ENCODE measurements at places on chromosomes 11 and 22.

DNA sequence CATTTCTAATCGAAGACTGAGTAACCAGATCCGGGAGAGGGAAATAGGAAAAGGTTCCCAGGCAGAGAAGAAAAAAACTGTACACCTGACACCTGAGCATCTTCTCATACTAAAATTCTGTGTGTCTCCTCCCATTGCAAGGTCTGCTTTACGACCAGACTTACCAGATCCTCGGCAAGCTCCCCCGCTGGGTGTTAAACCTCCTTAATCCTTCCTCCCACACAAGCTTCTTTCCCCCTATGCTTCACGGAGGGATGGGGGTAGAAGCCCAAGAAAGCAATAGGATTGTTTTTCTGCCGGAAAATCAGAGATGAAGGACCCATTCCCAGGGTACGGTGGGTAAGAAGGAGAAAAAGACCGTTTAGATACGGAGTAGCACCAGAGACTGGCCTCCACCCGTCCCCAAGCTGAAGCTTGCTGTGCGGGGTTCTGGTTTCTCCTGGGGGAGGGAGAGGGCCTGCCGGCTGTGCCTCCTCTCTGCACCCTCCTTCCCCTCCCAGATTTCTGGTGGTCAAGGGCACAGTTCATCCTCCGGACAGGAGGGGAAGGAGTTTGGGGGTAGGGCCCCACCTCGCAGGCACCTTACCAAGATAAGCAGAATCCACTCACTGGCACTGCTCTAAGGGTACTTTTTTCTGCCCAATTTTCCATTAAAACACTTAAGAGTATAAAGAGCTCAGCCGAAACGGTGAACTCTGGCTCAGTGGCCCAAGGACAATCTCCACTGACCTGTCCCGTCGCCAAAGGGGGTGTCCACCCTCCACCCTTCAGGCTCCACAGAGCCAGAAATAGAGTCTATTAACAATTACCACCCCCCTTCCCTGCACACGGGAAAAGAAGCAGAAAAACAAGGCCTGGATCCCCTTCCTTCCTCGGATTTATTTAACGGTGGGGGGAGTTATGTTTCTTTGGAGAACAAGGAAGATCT lies 1.2 kb downstream of the TOB2 start:
- peak; percentile 67 for DNase-seq

- DNase-seq, result no peak
Measured at GRCh38 chr22:30607300-30607930, 441 bp downstream of the TCN2 start.

DNA sequence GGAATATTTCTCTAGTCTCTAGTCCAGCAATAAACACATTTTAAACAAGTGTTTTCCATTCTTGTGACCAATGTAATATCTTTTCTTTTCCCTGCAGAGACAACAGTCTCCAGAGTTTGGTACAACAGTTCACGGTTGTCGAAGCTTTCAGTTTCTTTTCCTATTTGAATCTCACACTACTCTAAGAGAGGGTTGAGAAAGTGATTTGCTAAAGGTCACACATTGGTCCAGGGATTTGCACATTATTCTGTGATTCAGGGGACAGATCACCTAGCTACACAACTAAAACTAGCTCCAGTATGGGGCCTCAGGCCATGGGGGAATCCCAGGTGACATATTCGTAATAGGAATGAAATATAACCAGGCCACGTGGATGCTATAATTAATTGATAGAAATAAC lies 132.5 kb downstream of the HIPK3 start:
- no peak for DNase-seq

GRCh38 chr11:70063555-70063954 lies 14.6 kb upstream of the ANO1 start:
- no peak for DNase-seq

GRCh38 chr11:64059339-64060140 lies 23.8 kb downstream of the FLRT1 start:
- DNase-seq, result no peak

DNA sequence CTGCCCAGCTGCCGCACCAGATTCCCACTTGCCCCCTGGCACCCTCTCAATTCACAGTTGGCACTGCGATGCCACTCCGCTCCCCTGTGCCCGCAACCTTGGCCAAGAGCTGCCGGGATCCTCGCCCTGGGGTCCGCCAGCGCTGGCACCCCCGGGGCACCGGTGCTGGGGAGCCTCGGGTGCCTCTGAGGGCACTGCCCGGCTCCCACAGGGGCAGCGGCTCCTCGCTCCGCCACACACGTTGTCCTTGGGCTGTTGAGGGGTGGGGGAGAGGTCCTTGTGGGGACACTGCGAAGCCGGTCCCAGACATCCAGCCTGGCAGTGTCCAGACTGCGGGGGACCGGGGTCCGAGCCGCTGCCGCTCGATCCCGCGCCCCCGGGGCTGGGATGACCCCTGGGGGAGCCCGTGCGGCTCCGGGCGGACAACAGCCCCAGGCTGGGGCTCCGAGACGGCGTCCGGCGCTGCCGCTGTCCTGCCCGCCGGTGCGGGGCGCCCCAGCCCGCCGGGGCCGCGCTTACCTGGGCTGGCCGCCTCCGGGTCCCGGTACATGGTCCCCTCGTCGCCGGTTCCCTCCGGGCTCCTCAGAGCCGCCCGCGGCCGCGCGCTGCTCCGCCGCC lies 496 bp downstream of the SYT7 start:
- DNase-seq, result no peak

GRCh38 chr11:118921121-118921928 lies 4.4 kb downstream of the BCL9L start:
- DNase-seq, result peak; percentile 88

- no peak for DNase-seq
Measured at GRCh38 chr11:83006877-83007330, 64.8 kb downstream of the RAB30 start.

DNA sequence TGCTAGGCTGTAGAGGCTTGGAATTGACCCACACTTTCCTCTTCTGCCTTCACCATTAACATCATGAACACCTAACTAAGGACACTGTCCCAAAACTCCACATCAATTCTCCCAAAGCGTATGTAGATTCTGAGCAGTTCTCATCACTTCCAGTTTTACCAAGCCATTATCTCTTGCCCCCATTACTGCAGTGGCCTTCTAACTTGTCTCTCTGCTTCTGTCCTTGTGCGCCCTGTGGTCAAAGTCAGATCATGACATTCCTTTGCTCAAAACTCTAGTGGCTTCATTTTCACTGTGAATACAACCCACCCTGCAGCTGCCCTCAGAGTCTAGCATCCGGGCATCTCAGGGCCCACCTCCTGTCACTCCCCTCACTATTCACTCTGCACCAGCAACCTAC lies 13.1 kb upstream of the TOP3B start:
- DNase-seq, result no peak

DNA sequence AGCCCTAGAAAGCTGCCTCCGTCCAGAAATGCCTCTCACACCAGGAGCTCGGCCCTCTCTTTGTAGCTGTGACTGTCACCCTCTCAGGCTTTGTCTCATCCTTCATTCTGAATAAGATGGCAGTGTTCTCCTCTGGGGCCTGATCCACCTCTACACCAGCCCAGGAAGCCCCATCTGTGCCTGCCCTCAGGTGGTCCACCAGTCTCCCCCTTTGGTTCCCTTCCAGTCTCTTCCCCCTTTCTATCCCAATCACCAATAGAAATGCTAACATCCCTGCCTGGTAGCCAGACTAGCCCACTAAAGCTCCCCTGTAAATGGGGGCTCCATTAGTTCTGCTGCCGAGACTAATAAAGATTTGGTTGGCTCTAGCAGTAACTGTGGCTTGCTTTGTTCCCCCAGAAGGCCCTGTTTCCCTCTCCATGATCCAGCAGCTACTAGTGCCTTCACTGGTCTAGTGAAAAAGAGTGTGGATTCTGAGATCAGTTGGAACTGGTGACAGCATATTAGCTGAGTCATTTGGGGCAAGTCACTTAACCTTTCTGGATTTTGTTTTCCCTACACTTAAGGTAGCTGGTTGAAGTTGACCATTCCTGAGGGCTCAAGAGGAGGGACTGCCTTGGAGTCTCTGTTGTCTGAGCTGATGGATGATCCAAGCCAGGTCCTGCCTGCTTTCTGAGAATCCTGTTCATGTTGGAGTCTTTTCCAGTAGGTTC lies 16.2 kb downstream of the PLEKHB1 start:
- DNase-seq, result no peak
